ENCODE measurements at places on chromosomes 5 and 9. TPM values are rescaled to one million over a fixed set of nuclear protein-coding genes. Genes with fewer than 3 reads are reported as not detected.

CYSRT1 gene
- total RNA-seq: 1.4 TPM

ANKRD34B gene
- 0.20 TPM for total RNA-seq

DNA sequence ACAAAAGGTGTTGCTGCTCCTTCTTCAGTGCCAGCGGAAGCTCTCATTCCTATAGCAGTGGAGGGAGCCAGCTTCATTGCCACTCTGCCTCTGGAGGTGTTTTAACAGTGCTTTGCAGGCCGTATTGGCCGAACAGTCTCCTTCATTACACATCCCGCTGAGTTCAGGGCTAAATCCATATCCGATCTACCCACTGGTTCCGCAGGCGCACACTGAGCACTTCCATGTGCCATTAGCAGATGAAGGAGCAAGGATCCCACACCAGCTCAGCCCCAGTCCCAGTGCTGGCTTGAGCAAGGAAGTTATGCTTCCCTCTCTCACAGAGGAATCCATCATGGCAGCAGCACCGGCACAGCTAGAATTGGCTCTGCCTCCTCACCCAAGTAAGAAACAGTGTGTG, 121.2 kb upstream of the IRX2 start:
- no peaks in the 10 kb centered on the region for H3K4me1 ChIP-seq
- no peaks in the 10 kb centered on the region for H3K27me3 ChIP-seq
- H3K36me3 ChIP-seq: no peaks in the 10 kb centered on the region
- H3K4me3 ChIP-seq: no peak overlapping the region

DNA sequence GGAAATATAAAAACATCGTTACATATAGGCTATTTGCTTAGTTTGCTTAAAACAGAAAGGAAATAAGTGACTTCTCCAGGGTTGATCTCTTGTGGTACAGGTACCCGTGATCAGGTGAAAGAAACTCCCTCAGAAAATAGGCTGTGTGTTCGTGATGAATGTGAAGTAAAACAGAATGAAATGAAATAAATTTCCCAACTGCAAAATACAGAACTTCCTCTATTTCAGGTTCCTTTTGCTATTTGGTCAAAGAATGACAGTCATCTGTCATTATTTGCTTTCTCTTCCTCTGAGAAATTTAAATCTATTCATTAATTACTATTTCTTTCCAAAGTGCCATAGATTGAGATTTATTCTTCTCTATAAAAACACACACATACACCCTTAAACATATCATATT, 408.1 kb downstream of the FAM170A start:
- no peaks in the 10 kb centered on the region for H3K4me1 ChIP-seq
- H3K27me3 ChIP-seq: no peaks in the 10 kb centered on the region
- H3K27ac ChIP-seq: no peak overlapping the region
- H3K4me3 ChIP-seq: no peak overlapping the region
- H3K36me3 ChIP-seq: no peaks in the 10 kb centered on the region

- peak; percentile 93 for DNase-seq
- H3K27me3 ChIP-seq: no peaks in the 10 kb centered on the region
- no peak overlapping the region for H3K4me3 ChIP-seq
- H3K27ac ChIP-seq: no peak overlapping the region
Measured at GRCh38 chr9:132507670-132508469, 74.5 kb upstream of the BARHL1 start.

DNA sequence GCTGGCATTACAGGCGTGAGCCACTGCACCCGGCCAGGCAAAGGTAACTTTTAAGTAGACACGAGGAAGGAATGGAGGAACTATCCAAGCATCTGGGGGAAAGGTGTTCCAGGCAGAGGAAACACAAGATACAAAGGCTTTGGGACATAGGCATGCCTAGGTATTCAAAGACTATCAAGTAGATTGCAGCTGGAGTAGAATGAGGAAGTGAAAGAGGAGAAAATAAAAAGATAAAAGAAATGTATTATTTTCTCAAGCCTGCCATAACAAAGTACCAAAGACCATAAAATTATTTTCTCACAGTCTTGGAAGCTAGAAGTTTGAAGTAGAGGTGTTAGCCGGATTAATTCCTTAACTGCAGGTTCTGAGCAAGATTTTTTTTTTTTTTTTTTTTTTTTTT, 39.9 kb upstream of the GRIN3A start:
- H3K36me3 ChIP-seq: no peaks in the 10 kb centered on the region
- no peaks in the 10 kb centered on the region for H3K4me1 ChIP-seq
- DNase-seq: no peak
- H3K27me3 ChIP-seq: no peaks in the 10 kb centered on the region
- H3K4me3 ChIP-seq: no peak overlapping the region
- no peak overlapping the region for H3K27ac ChIP-seq

- H3K36me3 ChIP-seq: no peaks in the 10 kb centered on the region
- no peaks in the 10 kb centered on the region for H3K27me3 ChIP-seq
- DNase-seq: no peak
Measured at GRCh38 chr5:55600497-55601203, 65.9 kb upstream of the PLPP1 start.

- no peak overlapping the region for H3K4me3 ChIP-seq
- H3K4me1 ChIP-seq: no peaks in the 10 kb centered on the region
- no peaks in the 10 kb centered on the region for H3K36me3 ChIP-seq
- no peak overlapping the region for H3K27ac ChIP-seq
Measured at GRCh38 chr5:19751326-19751725, 236.7 kb downstream of the CDH18 start.

DNA sequence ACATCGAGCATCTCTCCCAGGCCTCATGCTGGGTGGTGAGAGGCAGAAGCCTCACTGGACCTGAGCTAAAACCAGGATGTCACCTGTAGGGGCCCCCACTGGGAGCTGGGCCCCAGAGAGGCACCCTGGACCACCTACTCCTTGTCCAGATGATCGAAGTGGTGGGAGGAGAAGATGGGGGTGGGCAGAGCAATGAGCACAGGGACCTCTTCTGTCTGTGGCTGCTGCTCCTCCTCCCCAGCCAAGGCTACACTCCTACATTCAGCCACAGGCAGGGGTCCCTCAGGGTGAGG, 227.5 kb downstream of the CACNA1B start:
- H3K4me1 ChIP-seq: no peaks in the 10 kb centered on the region
- H3K36me3 ChIP-seq: no peaks in the 10 kb centered on the region
- no peak overlapping the region for H3K27ac ChIP-seq
- no peak overlapping the region for H3K4me3 ChIP-seq
- no peak for DNase-seq

- H3K36me3 ChIP-seq: peaks cover 16% of the 10 kb centered on the region
- peaks cover 15% of the 10 kb centered on the region for H3K4me1 ChIP-seq
- H3K4me3 ChIP-seq: peak overlapping the region; percentile 56
- H3K27me3 ChIP-seq: no peaks in the 10 kb centered on the region
- H3K27ac ChIP-seq: no peak overlapping the region
- DNase-seq: peak; percentile 73
Measured at GRCh38 chr9:129885018-129885669, 49.9 kb downstream of the USP20 start.

IFNA21 gene
- total RNA-seq: not detected

GRCh38 chr9:76576344-76576743, 117.4 kb downstream of the GCNT1 start:
- no peaks in the 10 kb centered on the region for H3K36me3 ChIP-seq
- DNase-seq: no peak
- no peaks in the 10 kb centered on the region for H3K27me3 ChIP-seq

DNA sequence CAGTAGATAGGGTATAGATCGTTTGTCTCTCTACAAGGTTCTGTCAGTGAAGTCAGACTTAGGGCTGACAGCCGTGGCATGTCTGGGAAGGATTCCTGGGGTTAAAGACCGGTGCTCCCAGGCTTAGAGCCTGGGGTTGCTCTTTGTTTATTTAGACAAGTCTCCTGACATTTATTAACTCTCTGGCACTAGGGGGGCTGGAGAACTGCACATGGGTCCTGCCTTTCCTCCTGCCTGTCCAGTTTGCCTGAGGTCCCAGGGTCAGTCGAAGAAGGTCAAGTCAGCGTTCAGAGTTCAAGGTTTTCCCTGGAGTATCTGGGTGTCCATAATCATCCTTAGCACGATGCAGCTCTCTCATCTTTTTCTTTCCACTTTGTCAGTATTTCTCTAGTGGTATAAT, 5.6 kb downstream of the EGFLAM start:
- DNase-seq: no peak
- no peaks in the 10 kb centered on the region for H3K36me3 ChIP-seq
- H3K27me3 ChIP-seq: peaks cover 39% of the 10 kb centered on the region

PCDHA7 gene
- total RNA-seq: 5.2 TPM

SLC24A2 gene
- 0.77 TPM for total RNA-seq

DNA sequence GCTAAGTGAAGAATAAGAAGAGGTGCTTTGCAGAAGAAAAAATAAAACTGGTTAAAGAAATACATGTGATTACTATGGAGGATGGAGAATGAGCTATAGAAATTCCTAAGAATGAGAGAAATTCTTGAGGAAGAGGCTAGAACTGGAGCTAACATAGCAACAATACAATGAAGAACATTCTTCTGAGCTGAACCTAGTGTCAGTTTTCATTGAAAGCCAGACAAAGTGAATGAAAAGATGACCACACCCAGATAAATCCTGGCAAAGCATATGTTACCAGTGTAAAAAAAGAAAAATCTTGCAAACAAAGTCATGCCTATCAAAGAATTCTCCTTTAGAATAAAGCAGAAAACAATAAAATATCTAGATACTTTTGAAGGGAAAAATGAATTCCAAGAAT, 39.6 kb downstream of the SGCD start:
- no peaks in the 10 kb centered on the region for H3K4me1 ChIP-seq
- no peak overlapping the region for H3K27ac ChIP-seq
- DNase-seq: no peak

GRCh38 chr9:91207729-91208418, 153.8 kb downstream of the AUH start:
- H3K4me1 ChIP-seq: no peaks in the 10 kb centered on the region
- H3K36me3 ChIP-seq: no peaks in the 10 kb centered on the region

DNA sequence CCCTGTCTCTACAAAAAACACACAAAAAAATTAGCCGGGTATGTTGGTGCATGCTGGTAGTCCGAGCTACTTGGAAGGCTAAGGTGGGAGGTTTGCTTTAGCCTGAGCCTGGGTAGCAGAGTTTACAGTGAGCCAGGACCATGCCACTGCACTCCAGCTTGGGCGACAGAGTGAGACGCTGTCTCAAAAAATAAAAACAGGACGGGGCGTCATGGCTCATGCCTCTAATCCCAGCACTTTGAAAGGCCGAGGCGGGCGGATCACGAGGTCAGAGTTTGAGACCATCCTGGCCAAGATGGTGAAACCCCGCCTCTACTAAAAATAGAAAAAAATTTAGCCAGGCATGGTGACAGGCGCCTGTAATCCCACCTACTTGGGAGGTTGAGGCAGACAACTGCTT, 40.3 kb downstream of the UBE2D2 start:
- no peak for DNase-seq
- H3K4me3 ChIP-seq: no peak overlapping the region
- no peak overlapping the region for H3K27ac ChIP-seq
- H3K27me3 ChIP-seq: no peaks in the 10 kb centered on the region

SUSD3 gene
- total RNA-seq: 4.6 TPM

DNA sequence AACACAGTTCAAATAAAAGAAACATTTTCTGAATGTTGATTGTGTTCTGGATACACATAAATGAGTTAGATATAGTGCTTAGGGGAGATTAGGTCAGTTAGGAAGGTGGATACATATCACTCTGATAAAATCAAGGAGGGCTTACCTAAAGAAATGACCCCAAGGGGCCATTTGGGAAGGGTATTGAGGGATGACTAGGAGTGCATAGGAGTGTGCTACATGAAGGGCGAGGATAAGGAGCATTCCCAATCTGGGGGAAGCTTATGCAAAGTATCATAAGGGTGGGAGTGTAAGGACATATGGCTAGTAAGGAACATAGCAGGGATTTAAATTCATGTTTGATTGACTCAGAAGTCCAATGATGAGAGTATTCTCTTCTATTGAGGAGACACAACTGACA, 183.6 kb downstream of the NSG2 start:
- no peaks in the 10 kb centered on the region for H3K4me1 ChIP-seq
- no peaks in the 10 kb centered on the region for H3K27me3 ChIP-seq
- H3K4me3 ChIP-seq: no peak overlapping the region
- no peak overlapping the region for H3K27ac ChIP-seq

DNA sequence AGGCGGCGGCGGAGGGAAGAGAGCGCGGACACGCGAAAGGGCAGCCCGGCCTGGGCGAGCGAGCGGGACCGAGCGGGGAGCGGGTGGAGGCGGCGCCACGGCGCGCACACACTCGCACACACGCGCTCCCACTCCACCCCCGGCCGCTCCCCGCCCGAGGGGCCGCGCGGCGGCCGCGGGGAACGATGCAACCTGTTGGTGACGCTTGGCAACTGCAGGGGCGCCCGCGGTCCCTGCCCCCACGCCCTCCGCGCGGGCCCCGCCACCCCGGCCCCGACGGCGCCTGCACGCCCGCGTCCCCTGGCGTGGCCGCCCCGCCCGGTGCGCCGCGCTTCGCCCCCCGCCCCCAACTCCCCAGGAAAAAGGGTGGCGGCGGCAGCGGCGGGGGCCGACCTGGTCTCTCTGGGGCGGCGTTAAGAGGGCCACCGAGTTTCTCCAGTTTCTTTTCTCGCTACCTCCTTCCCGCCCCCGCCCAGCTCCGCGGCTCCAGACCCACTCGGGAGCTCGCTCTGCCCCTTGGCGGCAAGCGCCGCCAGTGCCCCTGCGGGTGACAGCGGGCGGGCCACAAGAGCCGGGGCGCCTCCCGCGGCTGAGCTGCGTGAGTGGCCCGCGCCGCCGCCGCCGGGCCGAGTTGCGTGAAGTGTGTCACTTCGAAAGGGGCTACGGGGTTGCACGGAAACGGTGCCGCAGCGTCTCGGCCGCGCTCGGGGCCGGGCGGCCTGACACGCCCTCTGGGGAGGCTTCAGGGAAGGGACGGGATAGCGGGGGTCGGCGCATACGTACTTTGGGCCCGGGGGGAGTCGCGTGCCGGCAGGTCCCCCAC, at the start of gene NR3C1:
NR3C1 (minus strand) TSS at position 94 of the 823 bp plus-strand sequence. CDS start 2,847 bp downstream, outside the sequence.
- peaks cover 8% of the 10 kb centered on the region for H3K36me3 ChIP-seq
- H3K4me3 ChIP-seq: peak within 1 kb of the TSS; percentile 89
- H3K27ac ChIP-seq: no peak within 1 kb of the TSS
- H3K27me3 ChIP-seq: no peaks in the 10 kb centered on the region
- H3K4me1 ChIP-seq: peaks cover 7% of the 10 kb centered on the region
- peak; percentile 87 for DNase-seq

DNA sequence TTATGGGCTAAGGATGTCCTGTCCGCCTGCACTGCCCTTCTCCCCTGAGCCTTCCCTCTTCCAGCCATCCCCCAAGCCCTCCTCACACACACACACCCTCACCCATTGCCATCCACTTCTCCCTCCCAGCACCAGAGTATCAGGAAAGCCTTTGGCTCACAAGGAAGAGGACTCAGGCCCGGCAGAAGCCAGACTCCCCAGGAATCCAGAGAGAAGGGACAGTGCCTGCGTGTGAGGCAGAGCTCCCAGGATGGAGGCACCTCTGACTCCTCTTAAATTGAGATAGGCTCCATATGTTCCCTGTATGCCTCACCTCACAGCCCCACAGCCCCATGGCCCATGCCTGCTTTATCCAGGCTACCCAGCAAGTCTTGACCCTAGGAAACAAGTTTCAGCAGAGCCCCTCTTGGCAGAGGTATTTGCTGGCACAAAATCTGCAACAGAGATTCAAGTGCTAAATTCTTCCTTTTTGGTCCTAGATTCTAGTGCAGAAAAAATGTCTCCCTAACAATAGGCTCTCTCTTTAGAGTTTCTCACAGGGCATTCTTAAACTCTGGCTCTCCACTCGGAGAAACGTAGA, 761 bp downstream of the IL17B start:
- H3K27ac ChIP-seq: no peak overlapping the region
- H3K36me3 ChIP-seq: no peaks in the 10 kb centered on the region
- H3K4me3 ChIP-seq: no peak overlapping the region
- H3K4me1 ChIP-seq: no peaks in the 10 kb centered on the region
- DNase-seq: no peak

DND1 gene
- total RNA-seq: 1.6 TPM

All from endodermal cell (in vitro differentiated cells).